Esophagus mucosa (tissue), 1 donor: ENCODE measurements at places on chromosomes 3 and 15. TPM values are rescaled to one million over a fixed set of nuclear protein-coding genes. Genes with fewer than 3 reads are reported as not detected.

GRCh38 chr3:27553886-27554540 lies 69.8 kb upstream of the SLC4A7 start:
- ATAC-seq: no peak

The ACKR2 gene
- 1.1 TPM for total RNA-seq

The CPNE9 gene
- not detected for total RNA-seq

The ARRDC4 gene
- total RNA-seq: 2.9 TPM

GRCh38 chr3:41370307-41370706 lies 171.0 kb downstream of the CTNNB1 start:
- peak; percentile 81 for ATAC-seq

GRCh38 chr3:13677272-13677671 lies 128.3 kb downstream of the FBLN2 start:
- no peak for ATAC-seq
